ENCODE measurements at places on chromosomes 6 and 20.

DNA sequence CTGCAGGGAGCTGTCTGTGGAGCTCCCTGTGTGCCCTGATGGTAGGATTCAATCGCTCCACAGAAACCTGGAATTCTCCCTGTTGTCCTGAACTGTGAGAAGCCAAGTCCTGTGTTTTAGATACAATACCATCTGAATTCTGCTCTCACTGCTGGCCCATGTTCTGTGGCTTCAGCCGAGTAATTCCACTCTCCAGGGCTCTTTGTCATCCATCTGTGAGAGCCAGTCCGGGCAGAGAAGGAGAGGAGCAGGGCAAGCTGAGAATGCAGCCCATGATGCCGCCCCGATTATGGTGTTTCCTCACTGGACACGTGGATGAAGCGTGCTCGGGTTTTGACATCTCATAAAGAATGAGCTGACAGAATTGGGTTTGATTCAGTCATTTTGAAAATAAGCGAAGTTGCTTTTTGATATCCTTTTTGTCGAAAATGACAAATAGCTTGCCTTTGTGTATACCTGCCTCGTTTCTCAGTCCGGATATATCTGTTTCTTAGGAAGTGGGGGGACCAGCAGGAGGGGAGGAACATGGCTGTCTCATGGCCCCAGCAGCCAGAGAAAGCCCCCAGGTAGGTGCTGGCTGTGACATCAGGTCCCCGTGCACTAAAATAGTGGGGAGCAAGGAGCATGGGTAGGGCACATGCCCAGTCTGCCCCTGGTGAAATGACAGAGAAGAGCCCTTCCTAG, 8.2 kb upstream of the CD93 start:
- DNase-seq, result no peak

GRCh38 chr6:125679128-125679527, 70.3 kb upstream of the HEY2 start:
- no peak for DNase-seq

DNA sequence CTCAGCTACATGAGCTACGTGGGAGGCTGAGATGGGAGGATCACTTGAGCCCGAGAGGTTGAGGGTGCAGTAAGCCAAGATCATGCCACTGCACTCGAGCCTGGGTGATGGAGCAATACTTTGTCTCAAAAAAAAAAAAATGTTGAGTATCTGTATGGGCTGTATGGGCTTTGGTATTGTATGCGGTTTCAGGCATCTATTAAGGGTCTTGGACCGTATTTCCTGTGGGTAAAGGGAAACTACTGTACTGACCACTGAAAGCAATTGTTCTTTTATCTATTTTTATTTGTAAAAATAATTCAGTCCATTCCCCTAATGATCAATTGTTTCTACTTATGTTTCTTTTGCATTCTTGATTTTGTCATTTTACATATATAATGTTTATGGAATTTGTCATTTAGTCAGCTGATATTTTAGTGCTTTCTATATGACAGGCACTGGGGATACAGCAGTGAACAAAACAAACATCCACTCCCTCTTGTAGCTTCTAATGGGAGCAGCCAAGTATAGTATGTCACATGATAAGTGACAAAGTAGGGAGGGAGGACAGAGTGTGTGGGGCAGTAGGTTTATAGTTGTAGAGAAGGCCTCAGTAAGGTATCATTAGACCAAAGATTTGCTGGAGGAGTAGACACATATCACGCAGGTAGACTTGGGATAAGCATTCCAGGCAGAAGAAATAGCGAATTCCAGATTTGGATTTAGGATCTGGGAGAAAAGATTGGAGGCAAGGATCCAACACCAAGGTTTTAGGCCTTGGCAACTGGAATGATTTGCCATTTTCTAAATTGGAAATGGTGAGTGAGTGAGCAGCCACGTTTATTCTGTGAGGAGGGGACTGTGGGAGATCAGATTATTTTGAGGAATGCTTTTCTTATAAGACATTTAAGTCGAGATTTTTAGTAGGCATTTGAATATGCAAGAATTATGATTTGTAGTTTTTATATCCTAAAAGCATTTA, 6.0 kb downstream of the PCMT1 start:
- no peak for DNase-seq

GRCh38 chr20:2837221-2837960, 3.1 kb downstream of the PCED1A start:
- DNase-seq, result no peak

DNA sequence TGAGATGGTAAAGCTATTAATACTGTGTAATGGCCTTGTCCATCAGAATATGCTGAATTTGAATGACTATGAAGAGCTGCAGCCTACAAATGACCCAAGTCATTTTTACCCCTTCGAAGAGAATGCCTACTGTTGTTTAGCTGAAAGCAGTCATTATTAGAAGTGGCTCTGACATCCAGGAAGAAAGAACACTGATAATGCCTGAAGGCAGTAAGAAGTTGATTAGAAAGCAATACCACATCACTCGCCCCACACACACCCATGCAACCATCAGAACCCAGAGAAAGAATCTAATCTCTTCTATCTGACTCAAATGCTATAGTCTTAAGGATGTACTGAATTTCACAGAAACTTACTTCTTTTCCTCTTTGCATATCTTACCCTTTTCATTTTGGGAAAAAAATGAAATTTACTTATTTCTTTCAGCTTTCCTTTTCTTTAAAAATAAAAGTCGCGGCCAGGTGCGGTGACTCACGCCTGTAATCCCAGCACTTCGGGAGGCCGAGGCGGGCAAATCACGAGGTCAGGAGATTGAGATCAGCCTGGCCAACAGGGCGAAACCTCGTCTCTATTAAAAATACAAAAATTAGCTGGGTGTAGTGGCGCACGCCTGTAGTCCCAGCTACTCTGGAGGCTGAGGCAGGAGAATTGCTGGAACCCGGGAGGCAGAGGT, 61.0 kb downstream of the ARHGAP18 start:
- DNase-seq, result no peak

DNA sequence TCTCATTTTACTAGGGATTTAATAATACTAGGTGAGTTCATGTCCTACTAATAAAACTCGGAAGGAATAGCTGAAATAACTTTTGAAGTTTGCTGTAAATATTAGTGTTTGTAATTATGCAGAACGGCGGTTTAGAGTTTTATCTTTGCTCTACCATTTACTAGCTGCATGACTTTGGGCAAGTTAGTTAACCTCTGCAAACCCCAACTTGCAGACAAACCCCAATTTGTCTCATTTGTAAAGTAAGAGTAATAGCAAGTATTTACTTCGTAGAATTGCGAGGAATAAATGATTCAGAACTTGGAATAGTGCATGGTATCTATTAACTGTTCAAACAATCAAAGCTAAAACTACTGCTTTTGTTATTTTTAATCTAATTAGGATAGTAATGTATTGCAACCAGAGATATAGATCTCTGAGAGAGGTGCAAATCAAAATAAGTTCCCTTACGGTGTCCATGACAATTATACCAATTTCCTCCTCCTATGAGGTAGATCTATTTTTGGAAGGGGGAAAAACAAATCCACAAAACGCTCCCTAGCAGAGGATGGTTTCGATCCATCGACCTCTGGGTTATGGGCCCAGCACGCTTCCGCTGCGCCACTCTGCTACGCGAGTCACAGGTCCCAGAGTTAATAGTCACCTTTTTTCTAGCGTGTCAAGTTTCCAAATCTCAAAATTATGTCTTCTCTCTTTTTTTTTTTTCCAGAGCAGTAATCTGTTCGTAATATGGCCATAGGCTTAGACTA, 35.1 kb upstream of the BTN3A2 start:
- no peak for DNase-seq

- no peak for DNase-seq
Observed at GRCh38 chr20:40930561-40930960, 98.1 kb upstream of the TOP1 start.

GRCh38 chr20:376089-376488, 4.5 kb upstream of the TRIB3 start:
- DNase-seq, result no peak

- DNase-seq, result no peak
Observed at GRCh38 chr6:116797585-116797984, 31.3 kb downstream of the GPRC6A start.

DNA sequence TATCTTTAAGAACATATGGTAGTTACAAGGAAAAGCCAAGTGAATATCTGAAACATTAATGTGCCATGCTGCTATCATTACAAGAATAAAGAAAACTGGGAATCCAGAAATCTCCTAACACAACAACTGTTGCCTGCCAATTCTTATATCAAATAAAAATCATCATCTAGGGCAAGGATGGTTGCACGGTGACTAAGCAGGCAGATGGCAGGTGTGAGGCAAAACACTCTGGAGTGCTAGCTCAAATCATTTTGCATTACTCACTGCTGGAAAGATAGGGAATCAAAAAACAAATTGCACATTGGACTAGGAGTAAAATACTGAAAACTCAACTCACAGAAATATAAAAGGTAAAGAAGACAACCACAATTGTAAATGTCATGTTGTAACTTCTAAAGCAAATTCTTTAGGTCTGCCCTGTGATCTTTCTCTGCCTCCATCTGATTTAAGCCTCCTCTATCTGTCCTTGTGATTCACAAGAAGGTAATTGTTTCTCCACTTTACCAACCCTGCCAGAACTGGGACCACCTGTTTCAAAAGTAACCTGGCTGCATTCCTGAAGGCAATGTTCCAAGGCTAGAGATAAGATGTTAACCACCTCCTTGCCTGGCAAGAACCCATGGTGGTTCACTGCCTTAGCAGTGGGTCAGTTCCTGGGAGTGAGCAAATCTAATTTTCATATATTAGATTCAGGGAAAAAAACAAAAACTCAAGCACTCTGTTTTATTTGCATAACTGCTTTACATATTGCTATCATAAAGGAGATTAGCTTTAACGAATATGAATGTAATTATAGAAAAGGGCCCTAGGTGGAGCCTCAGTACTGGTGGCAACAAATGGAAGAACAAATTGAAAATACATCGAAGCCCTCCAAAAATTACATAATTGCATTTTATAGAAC, 33.1 kb upstream of the LCA5 start:
- no peak for DNase-seq

DNA sequence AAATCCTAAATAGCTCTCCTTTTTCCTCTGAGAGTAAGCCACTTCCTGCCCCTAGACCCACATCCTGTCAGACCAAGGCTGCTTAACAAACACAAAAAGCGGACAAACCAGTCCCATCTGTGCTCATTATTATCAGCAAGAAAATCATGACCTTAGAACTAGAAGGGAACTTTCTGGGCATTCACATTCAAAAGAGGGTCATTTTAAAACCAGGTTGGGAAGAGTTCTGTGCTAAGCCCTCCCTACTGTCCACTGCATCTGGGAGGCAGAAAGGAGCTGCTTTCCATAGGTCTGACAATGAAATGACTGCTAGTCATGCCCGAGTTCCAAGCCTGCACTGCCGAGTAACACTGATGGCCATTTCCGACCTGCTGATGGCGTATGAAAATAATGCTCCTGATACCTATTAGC, 15.4 kb downstream of the EZR start:
- DNase-seq, result no peak

DNA sequence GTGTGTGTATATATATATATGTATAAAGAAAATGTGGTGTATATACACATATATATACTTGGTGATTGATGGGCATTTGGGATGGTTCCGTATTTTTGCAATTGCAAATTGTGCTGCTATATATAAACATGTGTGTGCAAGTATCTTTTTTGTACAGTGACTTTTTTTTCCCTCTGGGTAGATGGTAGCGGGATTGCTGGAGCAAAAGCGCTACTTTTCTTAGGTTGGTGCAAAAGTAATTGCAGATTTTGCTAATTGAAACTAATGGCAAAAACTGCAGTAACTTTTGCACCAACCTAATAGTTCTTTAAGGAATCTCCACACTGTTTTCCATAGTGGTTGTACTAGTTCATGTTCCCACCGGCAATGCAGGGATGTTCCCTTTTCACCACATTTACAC, 135.4 kb downstream of the AHI1 start:
- DNase-seq, result no peak

GRCh38 chr20:35561671-35562070, 19.8 kb downstream of the ERGIC3 start:
- no peak for DNase-seq

- DNase-seq, result no peak
Observed at GRCh38 chr6:159831373-159831679, 31.2 kb downstream of the PNLDC1 start.

DNA sequence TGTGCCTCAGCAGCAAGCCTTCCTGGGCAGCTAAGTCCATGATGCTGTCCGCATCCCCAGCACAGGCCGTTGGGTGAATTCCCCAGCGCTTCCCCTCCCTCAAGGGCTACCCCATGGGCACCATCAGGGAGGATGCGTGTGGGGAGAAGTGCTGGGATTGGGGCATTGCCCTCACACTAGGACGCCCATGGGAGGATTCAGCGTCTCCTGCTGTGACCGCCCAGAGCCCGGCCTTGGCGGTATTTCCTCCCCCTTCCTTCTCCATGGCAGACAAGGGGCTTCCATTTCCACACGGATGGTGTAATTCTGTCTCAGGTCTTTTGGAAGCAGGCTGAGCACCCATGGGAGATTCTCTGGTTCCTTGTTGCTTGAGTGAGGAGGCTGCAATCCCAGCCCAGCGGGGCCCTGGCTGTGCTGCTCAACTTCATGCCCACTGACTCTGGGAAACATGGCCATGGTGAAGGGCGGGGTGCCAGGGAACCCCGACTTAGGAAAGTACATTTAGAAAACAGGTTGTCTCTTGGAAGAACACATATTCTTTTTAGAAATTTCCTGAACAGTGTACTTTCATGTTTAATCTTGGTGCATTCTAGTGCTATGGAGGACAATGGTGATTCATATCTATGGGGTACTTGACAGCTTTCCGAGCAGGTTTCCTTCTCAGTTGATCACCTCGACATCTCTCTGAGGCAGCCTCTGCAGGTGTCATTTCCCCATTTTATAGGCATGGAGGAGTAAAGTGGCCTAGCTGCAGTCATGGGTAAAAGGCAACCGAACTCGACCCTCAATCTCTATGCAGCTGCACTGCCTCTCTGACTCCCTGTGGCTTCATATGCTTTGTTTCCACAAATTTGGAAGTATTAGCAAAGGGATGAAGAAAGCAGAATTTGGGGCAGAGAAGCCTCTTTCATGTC, 178.2 kb upstream of the CST7 start:
- DNase-seq, result no peak

- no peak for DNase-seq
Observed at GRCh38 chr6:116398316-116399010, 27.7 kb downstream of the DSE start.

GRCh38 chr20:47591231-47591630, 89.5 kb downstream of the NCOA3 start:
- no peak for DNase-seq

DNA sequence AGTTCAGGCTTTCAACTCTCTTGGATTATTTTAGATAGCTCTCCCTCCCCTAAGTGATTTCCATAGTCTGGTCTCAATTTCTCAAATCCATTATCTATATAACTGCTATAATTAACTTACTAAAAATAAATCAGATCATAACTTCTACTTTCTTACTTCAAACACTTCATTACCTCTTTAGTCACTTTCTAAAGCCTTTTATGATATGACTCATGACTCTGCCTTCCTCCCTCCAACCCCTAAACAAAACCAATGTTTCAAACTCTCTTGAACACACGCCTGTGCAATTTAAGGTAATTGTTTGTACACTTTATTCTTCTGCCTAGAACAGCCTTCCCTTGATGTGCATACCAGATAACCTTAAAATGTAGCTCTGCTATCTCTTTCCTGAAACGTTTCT, 100.5 kb downstream of the LMBRD1 start:
- no peak for DNase-seq

Data from esophagus squamous epithelium (tissue), 5 donors.